Large intestine (tissue), 12 donors: ENCODE measurements at places on chromosomes 2 and 18. TPM values are rescaled to one million over a fixed set of nuclear protein-coding genes. Genes with fewer than 3 reads are reported as not detected.
A peak's percentile ranks its signal among the peaks of the same experiment; 100 is the strongest.

Gene STAT1
- 78.7 TPM for polyA plus RNA-seq

Gene NDUFB3
- 91.4 TPM for polyA plus RNA-seq

- DNase-seq: no peak
- no peak overlapping the region for H3K27ac ChIP-seq
- no peak overlapping the region for H3K4me3 ChIP-seq
- H3K4me1 ChIP-seq: no peaks in the 10 kb centered on the region
- H3K27me3 ChIP-seq: no peaks in the 10 kb centered on the region
Observed at GRCh38 chr18:62458868-62459716, 63.7 kb upstream of the ZCCHC2 start.

DNA sequence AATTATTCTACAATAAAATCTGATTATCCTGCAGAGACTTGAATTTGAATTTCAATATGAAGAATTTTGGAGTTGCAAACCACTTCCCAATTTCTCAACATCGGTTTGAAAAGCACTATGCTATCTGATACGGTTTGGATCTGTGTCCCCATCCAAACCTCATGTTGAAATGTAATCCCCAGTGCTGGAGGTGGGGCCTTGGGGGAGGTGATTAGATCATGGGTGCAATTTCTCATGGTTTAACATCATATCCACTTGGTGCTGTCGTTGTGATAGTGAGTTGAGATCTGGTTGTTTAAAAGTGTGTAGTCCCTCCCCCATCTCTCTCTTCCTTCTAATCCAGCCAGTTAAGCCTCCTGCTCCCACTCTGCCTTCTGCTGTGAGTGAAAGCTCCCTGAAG, 205.7 kb downstream of the NBAS start:
- H3K27me3 ChIP-seq: no peaks in the 10 kb centered on the region
- H3K27ac ChIP-seq: no peak overlapping the region
- H3K4me3 ChIP-seq: no peak overlapping the region

DNA sequence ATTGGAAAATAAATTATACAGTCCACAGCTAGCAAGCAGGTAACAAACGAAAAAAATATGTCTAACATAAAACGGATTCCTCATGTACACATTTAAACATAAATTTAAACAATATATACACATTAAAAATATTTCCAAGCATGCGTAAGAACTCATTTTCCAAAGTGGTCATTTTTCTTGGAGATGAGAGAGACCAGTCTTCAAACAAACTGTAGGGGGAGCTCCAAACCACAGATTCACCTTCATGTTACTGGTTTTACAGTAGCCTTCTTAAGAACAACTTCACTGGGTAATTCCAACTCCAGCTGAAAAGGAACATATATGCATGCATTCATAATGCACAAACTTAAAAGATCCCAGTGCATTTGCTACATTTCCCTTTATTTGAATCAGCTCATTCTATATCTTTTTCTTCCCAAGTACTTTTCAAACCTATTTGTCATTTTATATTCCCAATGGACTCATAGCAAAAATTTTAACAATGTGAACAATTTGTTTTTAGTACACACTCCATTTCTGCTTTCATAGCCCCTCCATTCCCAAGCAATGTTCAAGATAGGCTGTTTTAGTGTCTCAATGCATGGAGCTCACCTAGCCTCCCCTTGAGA, 4.7 kb upstream of the STAMBP start:
- H3K4me1 ChIP-seq: peaks cover 4% of the 10 kb centered on the region
- no peaks in the 10 kb centered on the region for H3K36me3 ChIP-seq
- peak; percentile 64 for DNase-seq
- H3K4me3 ChIP-seq: no peak overlapping the region
